ENCODE measurements at places on chromosomes 12 and 14. TPM values are rescaled to one million over a fixed set of nuclear protein-coding genes. Genes with fewer than 3 reads are reported as not detected.

- DNase-seq, result no peak
These were observed 257.8 kb upstream of the CCDC196 start for GRCh38 chr14:66228267-66228970.

- DNase-seq, result no peak
These were observed 28.2 kb upstream of the CPSF6 start for GRCh38 chr12:69211160-69211559.

DNA sequence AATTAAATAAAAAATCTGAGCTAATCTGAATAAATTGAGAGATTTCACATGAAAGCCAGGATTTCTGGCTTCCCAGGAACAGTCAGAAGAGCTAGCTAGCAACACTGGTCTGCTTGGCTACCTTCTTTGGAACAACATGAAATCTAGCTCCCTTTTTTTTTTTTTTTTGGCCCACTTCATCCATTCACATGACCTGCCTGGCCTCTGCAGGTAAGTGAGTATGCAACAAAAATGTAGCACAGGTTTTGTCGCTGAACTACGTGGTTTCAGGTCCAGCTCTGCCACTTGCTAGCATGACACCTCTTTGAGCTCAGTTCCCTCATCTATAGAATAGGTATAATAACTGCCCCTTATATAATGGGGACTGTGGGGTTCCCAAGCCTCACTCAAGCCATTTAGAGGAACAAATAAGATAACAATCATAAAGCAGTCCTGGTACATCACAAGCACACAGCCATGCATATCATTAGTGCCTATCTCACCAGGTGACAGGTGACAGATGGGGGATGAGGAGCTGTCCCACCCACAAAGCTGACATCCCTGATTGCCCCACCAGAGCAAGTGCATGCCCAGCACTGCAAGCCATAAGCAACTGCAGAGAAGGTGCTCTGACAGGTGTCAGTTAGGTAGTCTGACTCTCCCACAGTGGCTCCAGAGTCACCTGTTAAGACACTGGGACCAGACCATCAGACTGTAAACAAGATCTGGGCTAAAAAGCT lies 25.6 kb downstream of the PXN start:
- DNase-seq, result no peak

Gene CARMIL3
- total RNA-seq, result not detected

DNA sequence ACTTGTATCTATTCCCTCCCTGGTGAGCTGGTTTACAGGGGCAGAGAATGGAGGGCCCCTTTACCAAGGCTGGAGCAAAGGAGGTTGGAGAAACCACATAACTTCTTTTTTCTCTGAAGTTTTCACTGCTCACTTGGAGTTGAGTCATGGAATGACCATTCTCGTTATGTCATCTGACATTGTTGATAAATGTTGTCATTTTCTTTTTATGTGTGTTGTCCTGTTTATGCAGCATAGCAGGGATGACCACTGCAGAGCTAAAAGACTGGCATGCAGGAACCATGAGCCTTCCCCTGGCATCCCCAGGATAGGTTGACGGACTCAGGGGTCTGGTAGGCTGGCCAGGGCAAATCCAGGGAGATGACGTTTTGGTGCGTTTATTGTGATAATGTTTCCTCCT lies 256.8 kb upstream of the DDHD1 start:
- peak; percentile 70 for DNase-seq

DNA sequence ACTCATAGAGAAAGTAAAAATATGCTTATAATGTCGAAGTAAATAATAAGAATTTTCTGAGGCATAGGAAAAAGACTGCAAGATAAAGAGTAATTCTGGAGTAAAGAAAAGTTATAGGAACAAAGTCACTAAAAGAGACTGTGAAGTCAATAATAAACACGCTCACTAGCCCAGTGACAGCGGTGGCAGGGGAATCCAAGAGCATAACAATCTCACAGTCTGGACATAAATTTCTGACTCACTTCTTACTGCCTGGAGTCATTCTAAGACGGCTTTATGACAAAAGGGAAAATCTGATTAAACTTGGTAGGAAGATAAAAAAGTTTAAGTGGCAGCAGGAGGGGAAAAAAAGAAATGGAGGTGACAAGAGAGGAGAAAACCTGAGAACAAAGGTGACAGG lies 56.4 kb upstream of the GRIP1 start:
- DNase-seq, result no peak

GRCh38 chr12:39188689-39189088 lies 254.2 kb downstream of the KIF21A start:
- DNase-seq, result no peak

- no peak for DNase-seq
These were observed 37.2 kb downstream of the BTBD7 start for GRCh38 chr14:93295541-93296220.

- no peak for DNase-seq
These were observed 135.7 kb downstream of the CNTN1 start for GRCh38 chr12:40827683-40828592.

Gene LRIG3
- 11.0 TPM for total RNA-seq

GRCh38 chr12:21552635-21553328 lies 26.7 kb downstream of the SPX start:
- DNase-seq, result no peak

DNA sequence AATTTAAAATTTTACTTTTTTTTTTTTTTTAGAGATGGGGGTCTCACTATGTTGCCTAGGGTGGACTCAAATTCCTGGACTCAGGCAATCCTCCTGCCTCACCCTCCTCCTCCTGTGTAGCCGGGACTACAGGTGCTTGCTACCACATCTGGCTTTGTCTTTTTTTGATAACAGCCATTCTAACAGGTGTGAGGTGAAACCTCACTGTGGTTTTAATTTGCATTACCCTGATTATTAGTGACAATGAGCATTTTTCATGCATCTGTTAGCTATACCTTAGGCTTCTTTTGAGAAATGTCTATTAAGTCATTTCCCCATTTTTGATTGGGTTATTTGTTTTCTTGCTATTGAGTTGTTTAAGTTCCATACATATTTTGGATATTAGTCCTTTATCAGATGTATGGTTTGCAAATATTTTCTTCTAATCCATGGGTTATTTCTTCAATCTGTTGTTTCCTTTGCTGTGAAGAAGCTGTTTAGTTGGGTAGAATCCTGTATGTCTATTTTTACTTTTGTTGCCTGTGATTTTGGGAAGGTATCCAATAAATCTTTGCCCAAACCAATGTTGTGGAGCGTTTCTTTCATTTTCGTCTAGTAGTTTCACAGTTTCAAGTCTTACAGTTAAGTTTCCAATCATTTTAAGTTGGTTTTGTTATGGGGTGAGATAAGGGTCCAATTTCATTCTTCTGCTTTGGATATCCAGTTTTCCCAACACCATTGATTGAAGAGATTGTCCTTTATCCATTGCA lies 86.1 kb downstream of the MYF5 start:
- no peak for DNase-seq

DNA sequence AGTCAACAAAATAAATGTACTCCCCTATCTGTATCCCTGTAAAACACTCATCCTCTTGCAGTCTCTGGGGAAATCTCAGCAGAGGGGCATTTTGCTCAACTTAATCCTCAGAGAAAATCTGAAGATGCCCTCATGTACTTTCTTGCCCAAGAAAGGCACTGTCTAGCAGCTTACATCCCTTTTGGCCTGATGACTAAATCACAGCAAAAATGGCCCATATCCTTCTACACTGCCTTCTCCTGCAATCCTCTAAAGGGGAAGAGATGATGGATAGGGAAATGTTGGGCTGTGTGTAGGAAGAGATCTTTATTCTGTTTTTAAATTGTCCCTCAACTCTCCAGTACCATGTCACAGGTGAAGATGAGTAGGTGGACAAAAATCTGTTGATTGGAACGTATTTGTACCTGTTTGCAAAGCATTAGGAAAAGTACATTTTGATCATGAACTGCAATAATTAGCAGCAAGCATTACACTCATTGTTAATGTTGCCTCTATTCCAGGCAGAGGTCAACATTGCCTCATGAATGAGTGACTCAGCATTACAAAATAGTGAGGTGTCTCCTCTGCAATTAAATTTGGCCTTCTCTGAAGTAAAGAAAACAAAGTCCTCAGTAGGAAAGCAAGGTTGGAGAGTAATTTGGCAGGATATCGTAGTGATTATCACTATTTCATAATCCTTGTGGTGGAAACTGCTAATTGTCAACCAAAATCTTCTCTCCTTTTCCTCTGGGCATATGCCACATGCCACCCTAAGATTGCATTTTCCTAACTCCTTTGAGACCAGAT lies 172.4 kb upstream of the CAND1 start:
- DNase-seq, result no peak

Gene PTPN6
- total RNA-seq, result 0.41 TPM

Gene AKAP3
- 0.34 TPM for total RNA-seq

DNA sequence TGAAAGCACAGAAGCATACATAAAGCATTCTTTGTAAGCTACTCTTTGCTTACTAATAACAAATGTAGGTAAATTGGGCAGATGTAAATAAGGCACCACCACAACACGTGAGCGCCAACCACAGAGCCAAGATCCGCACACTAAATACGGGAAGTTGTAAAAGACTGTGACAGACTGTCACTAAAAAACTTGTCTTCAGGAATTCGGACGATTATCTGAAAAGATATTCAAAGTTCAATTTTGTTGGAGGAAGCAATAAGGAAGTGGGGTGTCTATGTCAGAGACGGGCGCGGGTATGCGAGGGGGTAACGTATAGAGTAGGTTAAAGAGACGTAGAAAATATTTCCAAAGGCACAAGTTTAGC lies 1.5 kb upstream of the HSP90B1 start:
- DNase-seq, result no peak

Gene ZNF410
- total RNA-seq, result 40.5 TPM

DNA sequence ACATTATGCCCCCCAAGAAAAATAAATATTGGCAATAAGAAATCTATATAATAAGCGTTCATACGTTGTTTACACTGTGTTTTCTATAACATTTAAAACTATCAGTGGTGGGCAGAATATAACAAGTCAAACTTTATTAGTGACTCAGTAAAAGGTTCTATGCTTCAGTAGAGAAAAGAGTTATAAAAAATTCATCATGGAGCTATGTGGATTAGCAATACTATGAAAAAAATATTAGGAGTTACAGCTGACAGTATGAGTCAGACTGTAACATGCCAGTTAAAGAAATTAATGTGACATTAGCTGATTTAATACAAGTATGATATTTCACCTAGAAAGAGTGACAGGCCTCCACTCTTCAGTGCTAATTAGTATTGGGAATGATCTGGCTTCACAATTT lies 125.1 kb upstream of the GARIN6 start:
- no peak for DNase-seq

Gene CPNE8
- total RNA-seq, result not detected

Gene SERPINA9
- total RNA-seq, result not detected

- DNase-seq, result no peak
These were observed 6.7 kb downstream of the B4GALNT1 start for GRCh38 chr12:57626111-57626920.

Gene TRHDE
- total RNA-seq, result 106 TPM

DNA sequence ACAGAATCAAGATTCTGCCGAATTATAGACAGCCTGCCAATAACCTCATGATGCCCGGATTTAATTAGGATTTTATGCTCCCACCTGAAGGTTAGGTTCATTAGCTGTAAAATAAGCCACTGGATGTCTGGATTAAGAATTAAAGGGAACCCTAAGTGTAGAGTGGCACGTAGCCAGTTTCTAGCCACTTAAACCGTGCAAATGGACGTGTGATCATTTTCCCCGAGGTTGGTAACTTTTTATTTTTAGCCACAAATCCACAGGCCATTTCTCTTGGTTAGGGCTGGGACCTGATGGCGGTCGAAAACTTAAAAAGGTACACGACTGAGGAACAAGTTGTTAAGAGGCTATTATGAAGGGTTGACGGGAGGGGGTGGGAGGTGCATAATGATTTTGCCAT lies 127.3 kb upstream of the TMPO start:
- no peak for DNase-seq

Gene TMEM179
- not detected for total RNA-seq

- DNase-seq, result no peak
These were observed 238.5 kb upstream of the NAV3 start for GRCh38 chr12:77591959-77592743.

Gene FGF6
- not detected for total RNA-seq

DNA sequence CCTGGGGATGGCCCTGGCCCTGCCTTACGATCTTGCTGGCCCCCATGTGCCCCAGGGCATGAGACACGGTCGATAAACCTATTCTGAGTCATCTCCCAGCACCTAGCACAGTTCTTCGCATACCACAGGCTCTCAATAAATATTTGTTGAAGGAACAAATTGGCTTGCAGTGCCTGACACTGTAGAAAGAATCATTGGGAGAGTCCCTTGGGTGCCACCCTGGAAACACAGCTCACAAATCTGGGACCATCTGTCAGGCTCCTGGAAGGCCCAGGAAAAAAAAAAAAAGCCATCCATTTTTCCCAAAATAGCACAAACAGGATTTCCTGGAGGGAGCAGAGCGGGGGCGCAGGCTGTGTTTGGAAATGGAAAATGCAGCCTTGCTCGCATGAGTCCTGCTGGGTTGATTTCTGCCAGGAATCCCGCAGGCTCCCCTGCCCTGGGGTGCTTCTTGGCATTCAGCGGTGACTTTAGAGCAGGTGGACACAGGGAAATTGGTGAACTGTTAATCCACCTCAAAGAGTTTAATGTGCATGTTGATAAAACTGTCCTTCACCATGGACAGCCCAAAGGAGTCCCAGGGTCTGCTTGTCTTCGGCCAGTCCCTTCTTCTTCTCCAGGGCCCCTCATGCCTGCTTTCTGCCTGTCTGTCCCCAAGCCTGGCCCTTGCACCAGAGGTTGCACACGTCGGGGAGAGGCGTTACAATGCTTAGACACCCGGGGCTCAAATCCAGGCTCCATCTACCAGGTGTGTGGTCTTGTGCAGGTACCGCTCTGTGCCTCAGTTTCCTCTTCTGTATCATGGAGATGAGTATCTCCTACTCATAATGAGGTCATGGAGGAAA lies 106.1 kb upstream of the RFLNA start:
- no peak for DNase-seq

- DNase-seq, result peak; percentile 35
These were observed 146.3 kb downstream of the CAND1 start for GRCh38 chr12:67415473-67415872.

Gene ACVRL1
- 9.1 TPM for total RNA-seq

- no peak for DNase-seq
These were observed 529.5 kb downstream of the TMTC2 start for GRCh38 chr12:83216230-83216629.

Gene CD4
- 0.11 TPM for total RNA-seq

DNA sequence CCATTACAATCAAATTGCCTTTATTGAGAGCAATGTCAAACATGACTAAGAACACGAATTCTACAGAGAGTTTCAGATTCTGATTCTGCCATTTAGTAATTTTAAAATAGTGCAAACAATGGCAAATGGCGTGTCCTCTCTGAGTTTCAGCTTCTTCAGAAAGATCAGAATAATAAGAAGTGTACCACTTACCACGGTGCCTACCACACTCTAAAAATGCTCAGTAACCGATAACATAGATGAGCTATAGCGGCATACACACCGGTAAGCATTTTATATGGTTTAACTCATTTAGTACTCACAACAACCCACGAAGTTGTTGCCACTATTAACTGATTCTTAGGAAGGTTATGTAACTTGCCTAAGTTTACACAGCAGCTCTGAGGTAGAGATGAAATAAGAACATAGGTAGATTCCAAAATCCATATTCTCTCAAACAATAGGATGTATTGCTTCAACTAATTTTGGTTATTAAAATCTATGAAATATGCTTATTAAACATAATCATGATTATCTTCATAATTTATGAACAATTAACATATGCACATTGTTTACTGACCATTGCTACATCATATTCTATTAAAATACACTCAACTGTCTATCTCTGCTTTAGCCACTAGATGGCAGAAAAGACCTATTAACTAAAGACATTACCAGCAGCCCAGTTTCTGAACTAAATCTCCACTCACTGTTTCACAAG lies 38.3 kb downstream of the SLC6A15 start:
- DNase-seq, result peak; percentile 57

- no peak for DNase-seq
These were observed 13.4 kb upstream of the ITPR2 start for GRCh38 chr12:26846416-26846815.

Gene NELL2
- not detected for total RNA-seq

GRCh38 chr12:60539592-60539991 lies 943.8 kb downstream of the SLC16A7 start:
- DNase-seq, result no peak
